ENCODE measurements at places on chromosomes 12 and 14.
A peak's percentile ranks its signal among the peaks of the same experiment; 100 is the strongest.

DNA sequence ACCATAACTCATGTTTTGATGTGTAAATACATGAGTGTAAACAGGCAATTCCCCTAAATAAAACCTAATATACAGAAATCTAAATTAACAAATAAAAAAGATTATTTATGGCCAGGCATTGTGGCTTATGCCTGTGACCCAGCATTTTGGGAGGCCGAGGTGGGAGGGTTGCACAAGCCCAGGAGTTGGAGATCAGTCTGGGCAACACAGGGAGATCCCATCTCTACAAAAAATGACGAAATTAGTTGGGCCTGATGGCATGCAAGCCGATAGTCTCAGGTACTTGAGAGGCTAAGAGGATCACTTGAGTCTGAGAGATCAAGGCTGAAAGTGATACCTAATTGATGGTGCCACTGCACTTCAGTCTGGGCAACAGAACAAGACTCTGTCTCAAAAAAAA is 48.7 kb downstream of the BCAT1 start:
- DNase-seq, result no peak

DNA sequence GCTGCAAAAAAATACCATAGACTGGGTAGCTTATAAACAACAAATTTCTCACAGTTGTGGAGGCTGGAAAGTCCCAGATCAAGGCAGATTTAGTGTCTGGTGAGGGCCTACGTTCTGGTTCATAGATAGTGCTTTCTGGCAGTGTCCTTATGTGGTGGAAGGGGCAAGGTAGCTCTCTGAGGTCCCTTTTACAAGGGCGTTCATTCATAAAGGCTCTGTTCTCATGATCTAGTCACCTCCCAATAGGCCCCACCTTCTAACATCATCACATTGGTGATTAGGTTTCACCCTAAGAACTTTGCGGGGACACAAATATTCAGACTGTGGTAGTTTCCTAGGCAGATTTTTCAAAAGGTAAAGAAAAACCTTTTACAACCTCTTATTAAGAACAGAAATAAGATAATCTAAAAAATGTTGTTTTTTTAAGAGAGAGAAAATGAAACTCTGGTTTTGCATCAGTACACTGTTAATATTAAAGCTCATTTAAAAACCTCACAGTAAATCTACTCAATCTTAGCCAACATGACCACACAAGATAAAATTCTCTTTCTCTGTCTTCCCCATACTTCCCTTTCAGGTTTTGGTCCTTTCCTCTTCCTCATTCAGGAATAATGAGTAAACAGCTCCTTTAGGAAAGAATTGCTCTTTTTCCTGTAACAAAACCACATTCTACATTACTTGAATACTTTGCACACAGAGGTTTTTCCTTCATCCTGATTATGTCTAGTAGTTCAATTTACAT is 117.5 kb downstream of the UNC79 start:
- DNase-seq, result no peak

DNA sequence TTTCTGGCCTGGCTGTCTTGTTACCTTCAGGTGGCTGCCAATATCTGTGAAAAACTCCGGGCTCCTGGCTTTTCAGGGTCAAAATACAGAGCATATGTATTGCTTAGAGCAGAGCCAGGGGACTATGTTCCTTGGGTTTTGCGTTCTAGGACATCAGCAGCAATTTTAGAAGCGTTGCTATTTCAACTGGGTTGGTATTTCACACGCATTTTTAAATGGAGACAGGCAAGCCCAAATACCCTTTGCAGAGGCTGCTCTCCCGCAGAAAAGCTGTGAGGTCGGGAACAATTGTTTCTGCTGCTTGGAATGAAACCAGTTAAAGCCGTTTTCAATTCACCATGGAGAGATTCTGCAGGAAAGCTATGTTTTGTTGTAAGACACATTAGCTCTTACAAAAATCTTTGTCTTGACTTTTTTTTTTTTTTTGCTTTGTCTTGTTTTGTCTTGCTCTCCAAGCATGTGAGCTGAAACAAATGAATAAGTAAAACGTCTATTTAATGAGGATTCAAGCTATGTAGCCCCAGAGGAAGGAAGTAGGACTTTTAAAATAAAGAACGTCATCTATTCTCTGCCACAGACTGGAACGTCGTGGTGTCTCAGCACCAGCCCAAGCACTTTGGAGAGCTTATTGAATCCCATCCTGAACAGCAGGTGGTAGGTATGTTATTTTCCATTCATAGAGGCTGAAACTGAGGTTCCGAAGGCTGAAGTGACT is 181.0 kb upstream of the TBX3 start:
- DNase-seq, result no peak

DNA sequence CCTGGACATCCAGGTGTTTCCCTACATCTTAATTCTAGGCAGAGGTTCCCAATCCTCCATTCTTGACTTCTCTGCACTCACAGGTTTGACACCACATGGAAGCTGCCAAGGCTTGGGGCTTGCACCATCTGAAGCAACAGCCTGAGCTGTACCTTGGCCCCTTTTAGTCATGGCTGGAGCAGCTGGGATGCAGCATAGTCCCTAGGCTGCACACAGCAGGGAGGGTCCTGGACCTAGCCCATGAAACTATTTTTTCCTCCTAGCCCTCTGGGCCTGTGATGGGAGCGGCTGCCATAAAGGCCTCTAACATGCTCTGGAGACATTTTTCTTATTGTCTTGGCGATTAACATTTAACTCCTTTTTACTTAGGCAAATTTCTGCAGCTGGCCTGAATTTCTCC is 417.2 kb upstream of the FLRT2 start:
- DNase-seq, result no peak

GRCh38 chr12:89273525-89273924 is 78.8 kb downstream of the DUSP6 start:
- no peak for DNase-seq

DNA sequence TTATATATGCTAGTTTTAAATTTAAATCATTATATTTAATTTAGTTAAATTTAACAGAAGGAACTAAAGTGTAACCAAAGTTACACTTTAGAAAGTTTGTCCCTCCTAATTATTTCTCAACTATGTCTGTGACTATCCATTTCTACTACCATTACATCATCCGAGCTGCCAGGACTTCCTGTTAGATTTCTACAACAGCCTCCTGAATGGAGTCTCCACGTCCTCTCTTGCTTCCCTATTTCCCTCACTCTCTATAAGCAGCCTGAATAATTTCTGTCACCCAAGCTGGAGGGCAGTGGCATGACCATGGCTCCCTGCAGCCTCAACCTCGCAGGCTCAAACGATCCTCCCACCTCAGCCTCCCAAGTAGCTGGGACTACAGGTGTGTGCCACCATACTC is 84.1 kb downstream of the TTC7B start:
- no peak for DNase-seq

GRCh38 chr14:23478109-23478759 is 8.7 kb downstream of the NGDN start:
- DNase-seq, result peak; percentile 32

DNA sequence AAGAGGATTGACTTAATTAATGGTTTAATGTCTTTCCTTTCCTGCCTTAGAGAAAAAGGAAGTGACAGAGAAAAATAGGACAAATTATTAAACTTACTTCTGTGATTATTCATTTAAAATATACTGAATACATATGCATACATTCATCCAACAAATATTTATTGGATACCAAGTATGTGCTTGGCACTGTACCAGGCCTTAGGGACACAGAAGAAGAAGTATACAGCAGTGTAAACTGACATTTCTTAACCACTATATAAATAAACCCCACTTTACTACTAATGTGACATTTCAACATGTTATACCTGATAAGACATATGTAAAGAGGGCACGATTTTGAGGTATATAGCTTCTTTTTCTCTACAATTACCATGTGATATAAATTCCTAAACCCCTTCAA is 53.6 kb downstream of the ERO1A start:
- DNase-seq, result no peak

- no peak for DNase-seq
Measured at GRCh38 chr12:31331242-31331641, 5.3 kb upstream of the SINHCAF start.

GRCh38 chr14:89201645-89202044 is 215.4 kb downstream of the FOXN3 start:
- no peak for DNase-seq

- no peak for DNase-seq
Measured at GRCh38 chr14:74574706-74575105, 37.3 kb downstream of the LTBP2 start.

DNA sequence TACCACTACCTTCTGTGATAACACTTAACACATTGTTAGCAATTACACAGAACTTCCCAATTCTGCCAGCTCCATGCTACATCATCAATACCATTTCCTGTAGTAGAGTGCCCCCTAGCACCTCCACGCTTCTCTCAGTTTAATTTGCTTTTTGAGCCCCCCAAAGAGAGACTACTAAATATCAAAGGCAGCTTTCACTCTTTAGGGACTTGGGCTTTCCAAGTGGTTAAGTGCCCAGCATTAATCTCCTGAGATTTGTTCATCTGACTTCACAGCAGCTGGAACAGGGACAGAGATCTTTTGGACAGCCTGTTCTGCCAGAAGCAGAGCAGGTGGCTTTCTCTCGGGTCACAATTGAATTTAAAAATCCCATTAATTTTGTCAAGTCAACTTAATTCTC is 954.9 kb downstream of the DIO2 start:
- DNase-seq, result no peak

DNA sequence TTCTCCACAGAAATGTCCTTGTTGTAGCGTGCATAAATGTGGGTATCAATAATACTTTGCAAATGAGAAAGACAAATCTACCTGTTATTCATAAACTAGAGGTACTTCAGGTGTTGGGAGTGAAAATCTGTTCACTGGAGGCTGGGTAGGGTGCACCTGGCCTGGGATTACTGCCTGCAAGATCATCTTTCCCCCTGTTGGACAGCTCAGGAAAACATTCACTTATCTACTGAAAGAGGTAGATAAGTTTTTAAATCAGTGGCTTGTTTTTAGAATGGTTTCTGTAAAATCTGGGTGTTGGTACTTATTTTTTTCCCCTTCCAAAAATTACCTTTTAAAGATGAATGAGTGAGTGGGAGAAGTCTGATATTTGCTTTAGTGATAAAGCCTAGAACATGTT is 95.6 kb downstream of the DIP2B start:
- no peak for DNase-seq

DNA sequence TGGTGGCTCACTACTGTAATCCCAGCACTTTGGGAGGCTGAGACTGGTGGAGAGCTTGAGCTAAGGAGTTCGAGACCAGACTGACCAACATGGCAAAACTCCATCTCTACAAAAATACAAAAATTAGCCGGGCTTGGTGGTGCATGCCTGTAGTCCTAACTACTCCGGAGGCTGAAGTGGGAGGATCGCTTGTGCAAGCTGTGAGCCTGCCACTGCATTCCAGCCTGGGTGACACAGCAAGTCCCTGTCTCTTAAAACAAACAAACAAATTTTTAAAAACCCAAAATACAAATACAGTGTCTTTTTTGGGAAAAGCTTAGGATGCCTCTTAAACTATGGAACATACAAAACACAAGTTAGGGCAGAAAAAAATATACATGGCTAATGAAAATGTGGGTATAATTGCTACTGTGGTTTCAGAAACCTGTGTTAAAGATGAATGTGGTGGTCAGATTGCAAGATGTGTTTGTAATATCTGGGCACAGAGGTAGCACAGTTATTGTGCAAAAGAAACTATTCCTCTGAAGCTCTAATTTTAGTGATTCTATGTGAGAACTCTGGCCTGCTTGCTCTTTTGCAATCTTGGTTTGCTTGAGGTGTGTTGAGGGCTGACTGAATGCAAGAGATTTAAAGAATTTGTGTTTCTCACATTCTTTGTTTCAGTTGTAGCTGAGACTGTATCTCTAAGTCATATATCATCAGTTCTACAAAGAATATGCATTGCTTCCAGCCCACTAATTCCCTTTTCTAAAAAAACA is 3.9 kb upstream of the HSPA2 start:
- DNase-seq, result no peak

DNA sequence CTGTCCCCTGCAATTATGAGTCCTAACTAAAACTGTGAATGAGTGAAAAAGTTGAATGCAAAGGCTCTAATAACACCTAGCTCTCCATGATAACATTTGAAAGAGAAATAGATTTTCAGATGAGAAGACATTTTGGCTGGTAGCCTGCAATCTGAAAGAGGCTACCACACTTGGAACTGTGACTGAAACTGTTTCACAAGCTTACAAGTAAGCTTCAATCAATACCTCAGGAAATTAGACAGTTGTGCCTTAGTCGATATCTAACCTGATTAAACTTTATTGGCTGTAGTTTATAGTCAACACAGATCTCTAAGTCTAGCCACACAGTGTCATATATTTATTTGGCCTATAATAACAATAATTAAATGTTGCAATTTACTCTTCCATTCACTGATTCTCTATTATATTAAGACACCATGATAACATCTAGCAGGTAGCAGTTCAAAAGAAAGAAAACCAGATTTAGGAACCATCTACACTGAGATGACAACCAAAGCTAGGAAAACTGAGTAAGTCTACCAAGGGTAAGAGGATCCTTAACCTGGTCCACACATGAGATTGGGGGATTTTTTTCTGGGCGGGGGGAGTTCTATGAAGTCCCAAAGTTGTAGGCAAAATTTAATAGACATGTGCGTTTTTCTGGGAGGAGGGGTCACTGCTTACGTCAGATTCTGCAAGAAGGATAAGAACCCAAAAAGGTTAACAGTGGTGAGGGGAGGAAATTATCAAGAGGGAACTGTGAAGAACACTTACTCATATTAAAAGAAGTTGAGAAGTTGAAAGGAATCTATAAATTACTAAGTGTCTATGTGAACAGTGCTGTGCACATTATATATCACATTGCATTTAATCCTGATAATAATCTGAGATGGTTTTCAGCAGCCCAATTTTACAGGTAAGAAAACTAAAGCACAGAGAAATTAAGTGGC is 65.8 kb downstream of the NUMB start:
- DNase-seq, result no peak
